NCI-H69 (cell line): ENCODE measurements at places on chromosomes 5 and 9.
A peak's percentile ranks its signal among the peaks of the same experiment; 100 is the strongest.

GRCh38 chr9:77013932-77014596, 5.4 kb upstream of the FOXB2 start:
- DNase-seq: no peak

GRCh38 chr5:148482697-148483462, 99.1 kb downstream of the FBXO38 start:
- DNase-seq: peak; percentile 80

DNA sequence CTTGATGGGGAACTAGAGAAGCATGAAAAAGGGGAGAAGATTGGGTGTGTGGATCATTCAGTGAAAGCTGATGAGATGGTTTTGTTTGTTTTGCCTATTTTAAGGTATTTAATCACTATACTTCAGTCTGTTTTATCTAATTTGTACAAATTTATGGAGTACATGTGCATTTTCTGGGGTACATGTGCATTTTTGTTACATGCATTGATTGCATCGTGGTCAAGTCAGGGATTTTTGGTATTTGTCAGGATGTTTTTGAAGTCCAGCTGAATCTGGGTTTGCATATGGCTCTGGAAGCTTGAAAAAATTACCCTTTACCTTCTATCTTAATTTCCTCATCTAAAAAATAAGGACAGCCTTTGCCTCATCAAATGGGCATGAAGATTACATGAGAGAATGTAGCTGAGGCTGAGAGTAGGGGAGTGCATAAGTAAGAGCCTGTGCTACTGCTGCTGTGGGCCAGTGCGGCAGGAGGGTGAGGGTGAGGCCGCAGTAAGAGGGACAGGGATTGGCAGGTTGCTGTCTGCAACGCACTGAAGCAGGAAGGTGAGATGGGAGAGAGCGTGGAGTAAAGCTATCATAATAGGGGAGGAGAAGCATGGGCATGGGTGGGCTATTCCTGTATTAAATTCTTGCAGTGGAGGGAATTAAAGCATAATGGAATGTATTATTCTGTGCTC, 139.8 kb downstream of the NPR3 start:
- DNase-seq: no peak

- no peak for DNase-seq
Observed at GRCh38 chr9:85223506-85224125, 518.1 kb downstream of the AGTPBP1 start.
